ENCODE measurements at places on chromosomes 2 and 18. TPM values are rescaled to one million over a fixed set of nuclear protein-coding genes. Genes with fewer than 3 reads are reported as not detected.

DNA sequence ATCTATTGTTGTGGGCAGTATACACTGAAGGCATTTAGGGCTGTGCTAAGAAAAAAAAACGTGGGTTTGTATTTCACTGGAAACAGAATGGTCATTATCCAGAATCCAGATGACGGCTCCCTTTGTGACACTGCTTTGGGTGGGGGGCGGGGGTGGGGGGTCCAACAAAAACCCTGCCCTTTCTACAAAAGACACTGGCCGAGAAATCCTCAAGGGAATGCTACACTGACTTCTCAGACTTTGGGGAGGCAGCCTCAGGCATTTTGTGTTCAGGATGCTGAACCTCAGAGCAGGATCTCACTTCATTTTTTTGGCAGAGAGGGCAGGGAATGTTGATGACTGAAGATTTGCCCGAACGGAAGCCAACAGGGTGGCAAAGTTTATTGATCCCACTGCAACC is 417.1 kb downstream of the HRH4 start:
- DNase-seq, result no peak

GRCh38 chr2:194867328-194867727 is 789.7 kb upstream of the SLC39A10 start:
- no peak for DNase-seq

DNA sequence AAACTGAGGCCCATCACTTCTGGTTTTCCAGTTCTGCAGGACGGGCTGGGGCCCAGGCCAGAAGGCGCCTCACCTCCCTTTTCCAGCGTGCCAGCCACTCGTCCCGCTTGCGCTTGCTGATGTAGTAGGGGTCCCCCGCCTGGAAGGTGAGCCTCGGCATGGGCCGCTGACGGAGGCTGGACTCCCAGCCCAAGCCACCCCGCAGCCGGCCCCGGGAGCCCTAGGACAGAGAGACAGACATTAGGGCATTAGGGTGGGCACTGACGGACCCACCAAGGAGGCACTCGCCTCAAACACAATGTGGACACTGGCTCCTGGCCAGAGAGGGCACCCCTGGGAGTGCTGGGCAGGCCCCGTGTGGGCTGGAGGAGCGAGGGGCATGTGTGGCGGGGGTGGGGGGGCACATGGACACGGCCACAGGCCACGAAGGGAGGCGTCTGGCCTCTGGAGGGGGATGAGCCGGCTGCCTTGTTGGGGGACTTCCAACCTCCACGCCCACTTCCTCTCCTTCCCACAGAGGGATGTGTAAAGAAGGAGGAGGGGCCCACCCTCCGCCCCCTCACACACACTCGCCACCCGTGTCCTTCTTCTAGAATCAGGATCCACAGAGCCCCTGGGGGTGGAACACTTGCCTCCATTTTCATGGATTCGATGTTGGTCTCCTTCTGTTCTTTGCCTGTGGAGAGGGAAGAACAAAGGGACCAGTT is 66.7 kb downstream of the DNMT3A start:
- peak; percentile 88 for DNase-seq

DNA sequence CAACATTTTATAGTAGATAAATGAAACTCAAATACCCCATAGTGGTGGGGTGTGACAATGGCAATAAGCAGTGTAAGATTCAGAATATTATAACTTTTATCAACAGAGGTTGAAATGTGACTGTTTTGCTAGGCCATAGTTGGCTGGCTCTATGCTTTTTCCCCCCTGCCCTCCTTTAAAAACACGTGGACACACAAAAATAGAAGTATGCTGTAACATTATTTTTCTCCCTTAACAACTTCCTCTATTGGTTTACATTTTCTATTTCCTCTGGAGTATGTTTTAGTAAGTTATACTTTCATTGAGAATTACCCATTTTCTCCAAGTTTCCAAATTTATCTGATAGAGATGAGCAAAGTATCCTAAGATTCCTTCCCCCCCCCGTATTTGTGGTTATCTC is 31.1 kb downstream of the NDUFAF7 start:
- peak; percentile 16 for DNase-seq

DNA sequence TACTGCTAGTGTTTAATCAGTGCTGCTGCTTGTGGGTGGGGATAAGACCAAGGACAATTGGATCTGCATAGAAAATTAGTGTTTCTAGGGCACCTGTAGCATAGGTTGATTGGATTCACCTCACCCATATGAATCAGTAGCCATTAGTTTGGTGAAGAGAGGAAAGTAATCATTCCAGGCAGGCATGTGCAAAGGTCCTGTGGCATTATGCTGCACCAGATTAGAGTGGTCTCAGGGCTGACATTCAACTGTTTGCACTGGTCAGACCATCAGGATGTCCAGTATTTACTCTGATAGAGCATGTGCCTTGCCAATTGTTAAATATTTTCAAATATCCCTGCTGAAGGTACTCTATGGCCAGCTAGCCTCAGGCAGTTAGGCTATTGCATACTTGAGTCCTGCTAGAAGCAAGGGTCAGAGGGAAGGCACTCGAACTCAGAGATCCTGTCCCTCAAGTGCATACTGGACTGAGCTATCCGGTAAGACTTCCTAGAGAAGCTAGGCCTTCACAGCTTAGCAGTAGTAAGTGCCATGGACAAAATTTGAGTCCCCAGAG is 64.7 kb downstream of the SKA1 start:
- no peak for DNase-seq

DNA sequence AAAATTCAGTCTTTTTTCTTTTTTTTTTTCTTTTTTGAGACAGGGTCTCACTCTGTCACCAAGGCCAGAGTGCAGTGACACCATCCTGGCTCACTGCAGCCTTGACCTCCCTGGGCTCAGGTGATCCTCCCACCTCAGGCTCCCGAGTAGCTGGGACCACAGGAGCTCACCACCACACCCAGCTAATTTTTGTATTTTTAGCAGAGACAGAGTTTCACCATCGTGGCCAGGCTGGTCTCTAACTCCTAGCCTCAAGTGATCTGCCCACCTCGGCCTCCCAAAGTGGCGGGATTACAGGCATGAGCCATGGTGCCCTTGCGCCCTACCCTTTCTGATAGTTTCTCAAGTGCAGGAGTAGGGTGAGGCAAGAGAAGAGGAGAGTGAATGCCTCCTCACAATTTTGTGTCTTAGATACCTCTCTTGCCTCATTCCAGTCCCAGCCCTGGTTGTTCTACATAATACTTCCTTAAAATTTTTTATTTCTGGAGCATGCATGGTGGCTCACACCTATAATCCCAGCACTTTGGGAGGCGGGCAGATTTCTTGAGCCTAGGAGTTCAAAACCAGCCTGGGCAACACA is 68.2 kb upstream of the CAB39 start:
- no peak for DNase-seq

DNA sequence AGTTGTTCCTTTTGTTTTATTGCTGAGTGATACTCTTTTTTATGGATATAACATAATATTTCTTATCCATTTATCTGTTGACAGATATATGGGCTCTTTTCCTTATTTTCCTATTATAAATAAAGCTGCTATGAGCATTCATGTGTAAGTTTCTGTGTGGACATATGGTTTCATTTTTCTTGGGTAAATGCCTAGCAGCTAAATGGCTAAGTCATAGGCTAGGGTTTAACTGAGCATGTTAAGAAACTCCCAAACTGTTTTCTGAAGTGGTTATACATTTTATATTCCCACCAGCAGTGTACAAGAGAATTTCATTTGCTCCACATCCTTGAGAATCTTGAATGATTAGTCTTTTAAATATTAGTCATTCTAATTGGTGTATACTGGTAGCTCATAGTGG is 786.6 kb upstream of the CDH2 start:
- DNase-seq, result no peak

NT5DC4 gene
- not detected for total RNA-seq
